ENCODE measurements at places on chromosomes 5 and 9. TPM values are rescaled to one million over a fixed set of nuclear protein-coding genes. Genes with fewer than 3 reads are reported as not detected.

DNA sequence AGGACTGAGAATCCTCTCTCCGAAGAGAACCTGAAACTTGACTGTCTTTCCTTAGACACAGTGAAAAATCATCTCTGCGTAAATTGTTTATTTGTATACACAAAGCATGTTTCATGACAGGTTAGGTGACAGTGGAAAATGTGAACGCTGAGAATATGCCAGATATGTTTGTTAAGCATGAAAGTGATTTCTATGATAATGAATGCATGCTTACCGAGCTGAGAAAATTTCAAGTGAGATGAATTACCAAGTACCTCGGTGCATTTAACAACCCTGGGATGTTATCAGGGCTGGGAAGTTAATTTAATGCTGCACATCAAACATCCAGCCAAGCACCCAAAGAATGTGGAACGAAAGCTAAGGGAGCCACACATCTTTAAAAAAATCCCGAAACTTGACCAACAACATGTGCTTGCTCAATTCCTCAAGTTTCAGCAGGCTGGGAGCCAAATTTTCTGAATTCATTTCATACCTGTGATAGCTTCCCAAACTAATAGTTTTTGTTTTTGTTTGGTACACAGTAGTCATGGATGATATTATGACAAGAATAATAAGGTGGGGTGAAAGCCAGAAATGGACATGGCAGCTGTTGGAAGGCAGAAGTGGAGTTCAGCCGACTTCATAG, 336.9 kb downstream of the ARHGEF28 start:
- no peak for DNase-seq

The FCHO2 gene
- total RNA-seq, result 31.0 TPM

DNA sequence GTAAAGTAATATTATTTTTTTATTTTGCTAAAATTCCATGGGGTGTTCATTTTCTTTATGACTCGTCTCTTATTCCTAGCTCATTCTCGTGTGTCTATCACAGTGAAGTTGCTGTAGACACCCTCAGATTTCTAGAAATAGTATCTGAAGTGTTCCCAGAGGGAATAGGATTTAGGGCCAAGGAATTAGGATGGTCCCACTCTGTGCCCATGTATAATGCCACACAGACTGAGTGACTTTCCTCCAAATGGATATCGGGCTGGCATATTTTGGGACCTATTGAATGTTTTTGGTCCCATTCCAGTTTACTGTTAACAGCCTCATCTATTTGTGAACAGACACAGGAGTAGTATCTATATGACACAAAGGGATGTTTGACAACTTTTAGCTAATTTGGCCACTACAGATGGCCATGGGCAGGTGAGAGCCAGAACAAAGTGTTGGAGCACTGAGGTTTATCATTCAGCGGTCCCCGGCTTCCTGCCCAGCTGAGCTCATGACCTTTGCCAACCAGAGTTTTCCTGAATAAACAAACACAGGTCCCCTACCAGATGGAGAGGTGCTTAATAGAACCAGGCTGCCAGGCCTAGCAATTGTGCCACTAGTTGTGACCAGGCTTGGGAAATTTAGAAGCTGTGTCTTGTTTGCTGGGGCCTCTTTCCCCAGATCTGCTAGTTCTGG, 46.9 kb downstream of the MAP1B start:
- DNase-seq, result no peak

The IFNE gene
- total RNA-seq, result not detected

- DNase-seq, result no peak
These were observed 31.4 kb downstream of the CHSY3 start for GRCh38 chr5:129935626-129936025.

- peak; percentile 85 for DNase-seq
These were observed 129.3 kb upstream of the SLC44A1 start for GRCh38 chr9:105114964-105115728.

- DNase-seq, result no peak
These were observed 135.3 kb upstream of the IL12B start for GRCh38 chr5:159465604-159466003.

The PCDHGC3 gene
- total RNA-seq, result 71.1 TPM
